NCI-H1436 treated with DMSO at 0.1 percent for 48 hours (cell line): ENCODE measurements at places on chromosomes 3 and 15.

GRCh38 chr3:53166781-53167291, 5.8 kb downstream of the PRKCD start:
- DNase-seq: no peak

- no peak for DNase-seq
Measured at GRCh38 chr3:156536524-156537316, 18.2 kb downstream of the SSR3 start.

DNA sequence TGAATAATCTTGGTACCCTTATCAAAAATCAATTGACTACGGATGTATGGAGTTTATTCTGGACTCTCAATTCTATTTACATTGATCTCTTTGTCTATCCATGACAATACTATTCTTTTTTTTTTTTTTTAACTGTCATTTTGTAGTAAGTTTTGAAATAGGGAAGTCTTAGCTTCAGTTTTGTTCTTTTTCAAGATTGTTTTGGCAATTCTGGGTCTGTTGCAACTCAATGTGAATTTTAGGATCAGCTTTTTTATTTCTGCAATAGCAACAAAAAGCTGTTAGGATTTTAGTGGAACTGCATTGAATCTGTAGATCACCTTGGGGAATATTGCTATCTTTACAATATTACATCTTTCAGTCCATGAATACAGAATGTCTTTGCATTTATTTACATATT, 21.4 kb downstream of the BTLA start:
- DNase-seq: no peak

GRCh38 chr3:169028716-169029115, 634.8 kb downstream of the MECOM start:
- DNase-seq: no peak

- DNase-seq: no peak
Measured at GRCh38 chr3:15953841-15954240, 156.1 kb upstream of the ANKRD28 start.

GRCh38 chr15:63442080-63442479, 60.4 kb upstream of the CA12 start:
- no peak for DNase-seq

- no peak for DNase-seq
Measured at GRCh38 chr3:44825264-44825925, 36.3 kb upstream of the TMEM42 start.

DNA sequence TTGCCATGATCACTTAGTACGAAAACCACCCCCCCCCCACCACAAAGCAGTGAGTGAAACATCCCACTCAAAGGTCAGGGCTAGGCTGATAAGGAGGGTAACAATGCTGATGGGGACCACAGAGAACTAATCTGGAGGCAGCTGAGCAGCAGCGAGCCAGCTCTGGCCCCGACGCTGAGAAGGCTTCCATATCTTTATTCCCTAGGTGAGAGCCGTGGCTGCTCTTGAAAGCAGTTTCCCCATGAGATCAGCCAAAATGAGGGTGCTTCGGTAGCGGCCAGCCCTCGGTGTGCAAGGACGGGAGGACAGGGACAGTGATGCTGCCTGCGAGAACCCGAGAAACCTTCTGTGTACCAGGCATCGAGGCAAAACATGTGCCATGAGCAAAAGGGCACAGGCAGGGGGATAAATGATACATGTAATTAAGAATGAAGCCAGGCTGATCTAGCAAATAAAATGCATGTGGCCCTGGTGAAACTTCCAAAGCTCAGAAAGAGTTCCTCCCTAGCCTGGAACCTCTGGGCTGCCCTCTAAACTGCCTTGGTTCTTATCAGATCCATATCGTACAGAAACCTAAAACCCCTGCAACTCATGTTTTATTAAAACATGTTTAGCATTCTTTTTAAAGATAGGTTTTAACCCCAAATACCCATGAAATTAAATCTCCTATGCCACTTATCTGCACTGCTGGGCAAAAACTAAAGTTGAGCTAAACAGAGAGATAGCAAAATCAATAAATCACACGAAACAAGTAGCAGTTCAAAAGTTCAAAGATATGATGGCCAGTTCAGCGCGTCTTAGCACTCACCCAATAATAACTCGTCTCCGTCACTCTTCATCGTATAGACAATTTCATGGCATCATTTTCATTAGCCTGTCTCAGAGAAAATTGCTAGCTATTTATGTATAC, 337.3 kb downstream of the FOXP1 start:
- no peak for DNase-seq

DNA sequence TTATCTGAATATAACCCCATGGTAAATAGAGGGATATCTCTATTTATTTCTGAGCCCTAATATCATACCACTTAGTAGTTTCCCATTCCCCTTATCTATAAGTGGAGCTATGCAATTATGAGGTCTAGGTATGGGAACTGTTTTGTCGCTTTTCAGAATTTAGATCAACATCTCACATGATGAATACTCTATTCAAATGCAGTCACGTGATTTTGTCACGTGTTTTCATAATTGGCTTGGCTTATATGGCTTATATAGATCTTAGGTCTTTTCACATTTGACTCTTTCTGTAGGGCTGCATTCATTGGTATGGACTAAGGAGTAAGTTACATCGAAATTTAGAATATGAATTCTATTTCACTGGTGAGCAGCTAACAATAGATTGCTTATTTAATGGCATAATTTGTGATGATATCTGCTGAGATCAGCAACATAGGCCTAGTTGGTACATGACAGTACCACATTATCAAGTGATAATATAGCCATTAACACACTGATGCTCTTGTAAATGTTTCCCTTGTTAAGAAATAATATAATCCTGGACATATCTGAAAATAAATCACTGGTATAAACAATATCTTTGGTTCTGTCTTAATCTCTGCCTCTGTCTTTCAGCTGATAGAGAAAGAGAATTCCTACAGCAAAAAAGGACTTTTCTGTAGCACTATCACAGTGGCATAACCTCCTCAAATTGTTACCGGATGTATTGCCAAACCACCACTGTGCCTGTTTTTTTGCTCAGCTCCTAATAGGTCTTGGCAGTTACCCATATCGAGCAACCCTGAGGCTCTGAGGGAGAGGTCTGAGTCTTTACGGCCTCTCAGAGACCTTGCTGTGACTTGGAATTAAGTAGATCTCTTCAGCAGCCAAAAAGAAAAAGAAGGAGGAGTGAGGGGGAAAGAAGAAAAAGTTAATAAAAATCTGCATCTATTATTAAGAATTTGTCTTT, 357.1 kb downstream of the ZPLD1 start:
- no peak for DNase-seq

DNA sequence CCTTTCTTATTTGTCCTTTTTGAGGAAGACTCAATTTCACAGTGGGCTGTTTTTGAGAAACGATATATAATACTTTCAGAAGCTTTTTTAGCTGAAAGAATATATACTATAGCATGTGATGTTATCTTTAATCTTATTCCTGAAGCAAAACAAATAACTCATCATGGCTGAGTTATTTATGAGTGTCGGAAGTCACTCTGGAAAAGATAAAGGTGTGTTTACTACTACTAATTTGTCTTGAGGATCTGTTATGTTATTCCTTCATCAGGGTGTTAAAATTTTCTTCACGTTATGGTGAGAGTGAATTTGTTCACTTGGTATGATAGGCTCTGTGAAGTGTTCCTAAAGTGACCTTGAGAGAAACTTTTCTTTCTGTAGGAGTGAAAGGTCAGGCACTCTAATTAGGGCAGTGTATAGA, 4.7 kb downstream of the TCF12 start:
- no peak for DNase-seq

DNA sequence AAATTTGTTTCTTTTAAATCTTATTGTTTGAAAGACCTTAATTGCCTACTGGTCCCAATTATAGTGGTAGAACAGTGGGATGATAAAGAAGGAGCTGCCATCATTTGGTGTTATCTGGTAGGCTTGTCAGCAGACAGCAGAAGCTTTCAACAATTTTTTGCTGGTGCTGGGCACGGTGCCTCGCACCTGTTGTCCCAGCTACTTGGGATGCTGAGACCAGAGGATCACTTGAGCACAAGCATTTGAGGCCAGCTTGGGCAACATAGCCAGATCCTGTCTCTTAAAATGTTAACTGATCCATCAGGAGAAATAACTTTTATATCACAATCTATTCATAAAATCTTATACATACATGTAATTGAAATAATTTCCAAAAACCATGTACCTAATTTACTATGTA, 36.0 kb downstream of the SENP5 start:
- DNase-seq: no peak

DNA sequence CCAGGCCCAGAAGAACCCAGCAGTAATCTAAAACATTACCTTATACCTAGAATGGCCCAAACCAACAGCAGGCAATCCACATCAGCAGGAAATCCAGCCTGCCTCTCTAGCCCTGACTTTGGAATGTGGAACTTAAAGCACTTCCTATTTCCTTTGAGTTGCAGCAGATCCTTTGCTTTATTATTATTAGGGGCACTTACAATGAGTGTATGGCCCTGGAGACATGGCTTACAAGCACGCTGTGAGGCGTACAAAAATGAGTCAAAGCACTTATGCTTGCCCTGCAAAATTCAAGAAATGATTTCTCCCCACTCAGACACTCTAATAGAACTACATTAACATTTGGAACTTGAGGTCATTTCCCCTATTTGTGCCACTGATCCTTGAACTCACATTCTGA, 9.5 kb upstream of the KNSTRN start:
- no peak for DNase-seq

DNA sequence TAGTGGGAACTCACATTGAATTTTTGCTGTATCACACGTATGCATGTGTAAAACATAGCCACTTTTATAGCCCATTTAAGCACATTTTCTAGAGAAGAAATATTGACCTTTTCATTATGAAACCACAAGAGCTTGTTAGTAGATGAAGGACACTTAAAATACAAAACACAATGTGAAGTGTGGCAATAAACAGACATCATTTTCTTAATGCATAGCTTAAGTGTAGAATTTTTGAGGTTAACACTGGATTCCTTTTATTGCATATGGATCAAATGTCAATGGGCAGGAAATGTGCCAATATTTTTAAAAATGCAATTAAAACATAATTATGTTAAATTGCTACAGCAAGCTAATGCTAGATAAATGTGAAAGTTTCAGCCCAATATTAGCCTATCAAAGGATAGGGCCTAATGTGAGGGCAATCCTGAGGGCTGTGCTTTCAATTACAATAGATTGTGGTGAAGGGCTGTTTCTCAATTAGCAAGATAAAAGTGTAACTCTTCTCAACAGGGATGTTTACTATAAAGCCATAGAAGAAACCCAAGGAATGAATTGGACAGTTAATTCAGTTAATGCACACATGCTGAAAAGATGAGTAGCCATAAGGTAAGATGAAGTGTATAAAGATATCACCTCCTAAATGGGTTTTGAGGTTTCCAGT, 489.0 kb upstream of the CDIN1 start:
- no peak for DNase-seq

GRCh38 chr15:82122746-82123400, 77.1 kb upstream of the MEX3B start:
- DNase-seq: no peak

- DNase-seq: no peak
Measured at GRCh38 chr3:117871934-117872333, 1162.4 kb downstream of the TUSC7 start.

DNA sequence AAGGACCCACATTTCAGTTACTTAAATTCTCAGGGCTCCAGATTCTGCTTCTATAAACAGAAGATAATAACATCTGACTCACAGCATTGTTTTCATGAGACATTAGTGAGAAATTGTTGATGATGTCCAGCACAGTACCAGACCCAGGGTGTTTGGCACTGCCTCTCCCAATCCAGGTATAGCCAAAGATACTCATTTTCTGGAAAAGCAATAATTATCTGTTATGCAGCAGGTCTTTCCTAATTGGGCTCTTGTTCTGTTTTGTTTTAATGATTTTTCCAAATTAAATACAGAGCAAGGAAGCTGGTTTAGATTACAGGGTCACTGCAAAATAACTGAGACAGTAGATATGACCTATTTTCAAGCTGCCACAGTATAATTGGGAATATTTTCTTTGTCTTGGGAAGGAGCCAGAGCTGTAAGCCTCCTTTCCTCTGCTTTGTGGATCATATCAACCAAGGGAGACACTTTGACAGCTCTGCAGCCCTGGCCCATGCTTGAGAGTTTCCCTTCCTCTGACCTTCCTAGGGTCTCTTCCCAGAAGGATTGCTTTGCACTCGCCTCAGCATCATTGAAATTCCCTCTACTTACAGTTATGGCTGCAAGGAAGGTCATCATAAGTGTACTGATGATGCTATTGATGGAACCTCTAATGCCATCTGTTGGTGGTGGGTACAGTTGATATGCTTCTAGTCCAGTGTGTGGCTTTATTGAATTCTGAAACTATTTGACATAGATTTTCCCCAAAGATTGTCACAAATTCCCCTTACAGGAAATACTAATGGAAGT, 522.4 kb upstream of the ADAMTS9 start:
- no peak for DNase-seq

GRCh38 chr3:115808816-115809215, 185.5 kb downstream of the GAP43 start:
- DNase-seq: no peak

DNA sequence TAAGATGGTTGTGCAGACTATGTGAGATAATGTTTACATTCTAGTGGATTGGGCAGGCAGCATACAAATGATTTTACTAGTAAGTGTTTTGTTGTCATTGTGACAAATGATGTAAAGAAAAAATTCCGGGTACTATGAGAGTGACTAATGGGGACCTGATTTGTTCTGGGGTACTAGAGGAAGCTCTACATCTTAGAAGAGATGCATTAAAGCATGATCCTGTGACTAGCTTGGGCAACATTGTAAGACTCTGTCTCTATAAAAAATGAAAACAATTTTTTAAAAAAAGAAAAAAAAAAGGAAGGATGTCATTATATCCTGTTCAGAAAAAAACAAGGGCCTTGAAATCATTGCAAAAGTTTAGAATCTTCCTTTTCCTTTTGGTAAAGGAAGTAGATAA, 58.1 kb upstream of the MYRIP start:
- DNase-seq: no peak

GRCh38 chr15:83446904-83447709, at the start of gene SH3GL3:
Gene SH3GL3 (plus strand): TSS chr15:83447341. CDS start chr15:83447534, 193 bp downstream.
- no peak for DNase-seq
